ENCODE measurements at places on chromosomes 3 and 15.
A peak's percentile ranks its signal among the peaks of the same experiment; 100 is the strongest.

DNA sequence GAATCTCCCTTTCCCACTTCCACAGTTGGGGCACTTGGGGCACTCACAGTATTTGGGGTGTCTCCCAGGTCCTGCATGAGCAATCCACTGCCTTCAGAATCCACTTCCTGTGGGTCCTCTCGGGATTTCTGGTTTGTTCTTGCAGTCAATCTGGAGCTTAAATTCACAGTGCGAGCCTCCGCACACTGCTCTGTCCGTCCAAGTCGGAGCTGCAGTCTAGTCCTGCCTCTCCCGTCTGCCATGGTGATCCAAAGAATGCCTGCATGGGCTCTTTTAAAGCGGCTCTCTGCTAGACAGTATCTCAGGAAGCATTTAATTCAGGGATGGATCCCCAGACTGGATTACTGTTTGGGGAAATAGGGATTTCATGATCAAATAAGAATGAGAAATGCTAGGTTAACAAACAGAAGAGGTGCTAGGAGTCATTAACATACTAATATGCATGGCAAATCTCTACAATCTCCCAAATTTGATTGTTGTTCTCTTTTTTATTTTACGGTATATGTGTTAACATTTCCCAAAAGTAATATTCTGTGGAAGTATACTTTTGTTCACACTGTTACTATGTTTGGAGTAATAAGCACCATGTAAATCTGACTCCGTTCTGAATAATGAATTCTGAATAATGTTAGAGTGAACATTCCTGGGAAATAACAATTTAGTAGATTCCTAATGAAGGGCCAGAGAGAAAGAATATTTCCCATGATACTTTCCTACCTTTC is 142.5 kb downstream of the HCN4 start:
- no peak for DNase-seq

GRCh38 chr3:136778865-136779264 is 26.7 kb upstream of the STAG1 start:
- no peak for DNase-seq

- DNase-seq: no peak
Measured at GRCh38 chr3:4846543-4846942, 132.7 kb upstream of the BHLHE40 start.

GRCh38 chr15:52730173-52730572 is 51.0 kb upstream of the ATOSA start:
- DNase-seq: peak; percentile 72

- no peak for DNase-seq
Measured at GRCh38 chr15:75068748-75069147, 45.4 kb downstream of the PPCDC start.

GRCh38 chr3:184567946-184568559 is 6.5 kb downstream of the EPHB3 start:
- no peak for DNase-seq

GRCh38 chr3:136311968-136312367 is 61.8 kb downstream of the PCCB start:
- no peak for DNase-seq

GRCh38 chr15:31230630-31231485 is 95.8 kb upstream of the KLF13 start:
- DNase-seq: no peak

- DNase-seq: no peak
Measured at GRCh38 chr3:169058681-169059080, 604.8 kb downstream of the MECOM start.

DNA sequence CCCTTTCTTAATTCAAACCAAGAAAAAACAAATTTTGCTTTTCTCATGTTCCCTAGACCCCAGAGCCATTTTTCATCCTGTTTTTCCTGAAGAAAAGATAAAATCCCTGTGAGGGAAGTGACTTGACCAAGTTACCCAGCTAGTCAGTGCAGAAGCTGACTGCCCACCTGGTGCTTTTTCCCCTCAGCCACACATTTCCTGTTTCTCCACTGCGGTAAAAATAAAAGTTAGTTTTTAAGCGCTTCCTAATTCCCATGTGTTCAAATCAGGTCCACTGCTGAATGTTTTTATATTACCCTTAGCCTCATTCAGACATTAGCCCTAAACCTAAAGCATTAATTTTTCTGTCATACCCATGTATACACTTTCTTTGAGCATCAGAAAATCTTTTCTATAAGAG is 26.1 kb downstream of the PPP2R3A start:
- DNase-seq: no peak

GRCh38 chr15:63065262-63066221 is 23.0 kb downstream of the TPM1 start:
- DNase-seq: no peak

GRCh38 chr15:33720952-33721351 is 247.3 kb upstream of the CHRM5 start:
- DNase-seq: no peak

- DNase-seq: no peak
Measured at GRCh38 chr3:191781044-191781443, 320.1 kb downstream of the PYDC2 start.

DNA sequence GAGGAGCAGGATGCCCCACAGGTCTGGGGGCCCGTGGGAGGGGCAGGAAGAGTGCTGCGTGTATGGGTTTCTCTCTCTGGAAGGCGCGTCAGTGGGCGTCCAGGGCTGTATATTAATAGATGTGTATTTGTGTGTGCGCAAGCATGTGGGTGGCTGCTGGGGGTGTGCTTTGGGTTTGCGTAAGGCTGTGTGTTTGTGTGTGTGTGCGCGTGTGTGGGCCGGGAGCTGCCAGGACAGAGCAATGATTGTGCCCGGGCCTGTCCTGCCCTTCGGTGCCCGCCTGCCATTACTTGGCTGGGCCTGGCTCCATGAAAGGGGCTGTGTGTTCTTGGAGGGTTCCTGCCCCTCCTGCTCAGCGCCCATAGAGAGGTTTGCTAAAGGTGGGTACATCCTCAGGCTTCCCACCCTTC is 16.3 kb downstream of the CSPG4 start:
- DNase-seq: no peak
